ENCODE measurements at places on chromosomes 2 and 18.
A peak's percentile ranks its signal among the peaks of the same experiment; 100 is the strongest.

DNA sequence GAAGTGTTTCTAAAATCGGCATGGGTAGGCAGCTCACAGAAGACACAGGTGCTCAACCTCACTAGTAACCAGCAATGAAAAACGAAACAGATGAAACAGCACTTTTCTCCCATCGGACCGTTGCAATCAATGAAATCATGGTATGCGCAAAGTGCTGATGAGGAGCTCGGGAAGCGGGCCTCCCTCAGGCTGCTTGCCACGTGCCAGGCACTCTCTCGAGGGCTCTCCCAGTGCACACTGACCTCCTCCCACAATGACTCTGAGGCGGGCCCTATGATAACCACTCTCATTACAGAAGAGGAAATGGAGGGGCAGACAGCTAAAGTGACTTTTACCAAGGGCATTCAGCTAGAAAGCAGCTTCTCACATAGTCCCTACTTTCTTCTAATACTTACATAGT is 3.8 kb upstream of the ANKRD23 start:
- no peak for DNase-seq

GRCh38 chr18:48777026-48777743 is 173.6 kb downstream of the SMAD7 start:
- DNase-seq: peak; percentile 42

DNA sequence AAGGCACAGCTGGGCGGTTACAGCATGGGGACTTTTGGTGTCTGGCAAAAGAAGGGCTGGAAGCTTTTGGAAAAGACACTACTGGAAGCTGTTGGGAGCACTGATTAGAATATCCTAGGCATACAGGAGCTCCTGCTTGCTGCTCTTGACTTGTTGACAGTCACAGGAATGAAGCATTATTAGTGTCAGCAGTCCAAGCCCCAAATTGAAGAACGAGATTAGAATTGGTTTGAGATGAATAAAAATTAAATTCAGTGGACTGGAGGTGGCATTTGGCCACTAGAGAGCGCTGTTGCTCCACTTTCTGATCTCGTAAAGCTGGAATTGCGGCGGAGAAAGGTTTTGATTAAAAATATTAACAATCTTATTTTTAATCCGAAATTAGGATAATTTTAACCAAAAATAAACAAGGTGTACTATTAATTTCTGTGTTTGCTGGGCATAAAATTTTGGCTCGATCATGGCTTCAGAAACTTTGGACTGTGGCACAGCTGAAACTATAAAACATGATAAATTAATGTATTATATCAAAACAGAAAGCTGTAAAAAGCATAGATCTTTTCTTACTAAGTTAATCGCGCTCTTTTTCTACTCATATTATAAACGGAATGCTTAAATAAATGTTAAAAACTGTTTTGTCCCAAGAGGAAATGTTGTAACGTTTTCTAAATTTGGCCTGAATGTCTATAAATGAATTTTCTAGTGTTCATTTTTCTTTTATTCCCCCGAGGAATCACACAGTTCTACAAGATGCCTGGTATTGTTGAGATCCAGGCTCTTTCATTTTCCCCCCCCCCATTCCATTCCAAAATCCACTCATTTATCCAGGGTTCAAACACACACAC is 2.4 kb upstream of the HOXD8 start:
- peak; percentile 33 for DNase-seq

DNA sequence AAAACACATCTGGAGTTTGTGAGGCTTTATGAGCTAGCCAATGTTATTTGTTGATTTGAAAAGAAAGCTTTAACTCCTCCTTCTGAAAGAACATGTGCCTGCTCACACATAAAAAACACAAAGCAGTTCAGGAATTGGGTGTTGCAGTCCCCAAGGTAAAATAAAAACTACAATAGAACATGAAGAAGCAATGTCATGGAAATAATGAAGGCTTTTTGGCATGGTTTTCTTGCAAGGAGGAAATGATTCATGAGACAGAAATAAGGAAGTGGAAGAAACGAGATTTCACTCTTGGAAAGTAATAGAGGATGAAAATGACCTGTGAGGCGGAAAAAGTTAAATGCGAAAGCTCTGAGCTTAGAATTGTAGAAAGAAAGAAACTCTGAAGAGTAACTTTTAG is 81.1 kb downstream of the TRIB2 start:
- DNase-seq: peak; percentile 36

GRCh38 chr2:85731606-85732005 is 22.2 kb upstream of the ATOH8 start:
- DNase-seq: no peak

GRCh38 chr2:84435345-84436025 is 23.6 kb downstream of the SUCLG1 start:
- DNase-seq: peak; percentile 86

- DNase-seq: peak; percentile 31
Observed at GRCh38 chr2:112577756-112578155, 6.7 kb upstream of the CHCHD5 start.

DNA sequence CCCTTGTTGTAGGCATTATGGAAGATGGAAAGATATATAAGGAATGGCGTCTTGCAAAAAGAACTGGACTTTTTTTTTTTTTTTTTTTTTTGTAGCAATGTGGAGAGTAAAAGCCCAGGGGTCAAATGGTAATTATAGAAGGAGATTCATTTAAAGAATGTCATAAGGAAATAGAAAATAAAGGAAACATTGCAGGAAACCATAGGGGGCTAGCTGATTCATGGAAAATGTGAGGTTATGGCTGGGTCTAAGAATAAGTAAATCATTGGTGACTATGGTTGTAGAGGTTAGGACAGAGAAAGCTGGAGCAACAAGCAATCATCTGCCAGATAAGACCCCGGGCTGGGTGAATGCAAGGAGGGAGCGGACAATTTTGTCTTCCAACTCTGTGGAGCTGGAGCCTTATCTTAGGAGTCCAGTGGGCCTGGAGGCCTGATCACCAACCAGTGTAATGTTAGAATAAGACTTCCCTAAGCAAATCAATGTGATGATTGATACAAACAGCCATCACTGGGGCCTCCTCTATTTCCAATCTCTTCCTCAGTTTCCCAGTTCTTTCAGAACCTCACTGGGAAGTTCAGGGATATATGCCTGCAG is 201.2 kb upstream of the TNP1 start:
- no peak for DNase-seq

DNA sequence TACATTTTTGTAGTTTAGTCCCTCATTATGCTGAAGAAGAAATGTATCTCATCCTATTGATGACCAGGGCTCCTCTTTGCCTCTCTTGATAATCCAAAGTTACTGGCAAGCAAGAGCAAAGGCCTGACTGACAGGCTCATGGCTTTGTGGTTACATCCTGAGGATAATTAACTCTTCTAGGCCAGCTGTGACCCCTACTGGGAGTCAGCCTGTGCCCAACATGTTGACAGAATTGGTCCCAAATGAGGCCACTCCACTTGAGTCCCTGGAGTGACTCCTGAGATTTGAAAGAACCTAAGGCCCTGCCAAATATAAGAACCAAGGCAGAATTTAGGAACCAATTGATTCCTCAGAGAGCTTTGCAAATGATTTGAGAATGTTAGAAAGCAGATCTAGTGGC is 973.8 kb upstream of the CELF4 start:
- no peak for DNase-seq

DNA sequence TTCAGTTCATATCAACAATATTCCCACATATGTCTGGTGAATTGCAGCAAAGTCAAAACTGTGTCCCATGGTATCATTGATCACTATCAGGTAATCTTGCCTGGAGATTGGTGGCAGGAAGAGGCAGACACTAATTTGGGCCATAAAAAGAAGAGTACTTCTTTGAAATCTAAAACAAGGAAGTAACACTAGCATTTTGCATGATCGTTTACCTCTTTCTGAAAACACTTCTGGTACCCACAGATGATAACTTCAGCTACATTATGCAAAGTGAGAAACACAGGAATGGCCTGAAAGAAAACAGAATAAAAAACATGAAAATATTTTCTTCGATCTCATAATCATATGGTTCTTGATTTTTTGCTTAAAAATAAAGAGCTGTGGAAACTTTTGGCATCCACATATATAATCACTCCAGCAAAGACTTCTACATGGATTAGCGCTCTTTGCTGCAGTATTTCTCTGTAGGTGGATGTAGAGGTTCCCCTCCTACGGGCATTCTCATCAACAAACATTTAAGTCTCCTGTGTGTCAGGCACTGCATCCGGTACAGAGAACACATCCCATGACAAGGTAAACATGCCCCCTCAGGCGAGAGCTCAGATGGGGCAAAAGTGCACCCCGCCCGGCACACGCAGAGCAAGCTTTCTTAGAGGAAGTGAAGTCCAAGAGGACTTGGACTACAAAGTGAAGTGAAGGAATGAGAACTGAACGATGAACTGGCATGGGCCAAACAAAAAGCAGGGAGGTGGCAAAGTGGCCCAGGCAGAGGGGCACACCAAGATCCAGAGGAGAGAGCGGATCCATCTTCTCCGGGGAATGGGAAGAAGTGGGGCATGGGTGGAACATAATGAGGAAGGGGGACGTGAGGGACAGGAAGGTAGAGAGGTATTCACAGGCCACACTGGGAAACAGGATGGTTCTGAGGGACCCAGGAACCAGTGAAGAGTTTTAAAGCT is 68.0 kb upstream of the RIOK3 start:
- no peak for DNase-seq

DNA sequence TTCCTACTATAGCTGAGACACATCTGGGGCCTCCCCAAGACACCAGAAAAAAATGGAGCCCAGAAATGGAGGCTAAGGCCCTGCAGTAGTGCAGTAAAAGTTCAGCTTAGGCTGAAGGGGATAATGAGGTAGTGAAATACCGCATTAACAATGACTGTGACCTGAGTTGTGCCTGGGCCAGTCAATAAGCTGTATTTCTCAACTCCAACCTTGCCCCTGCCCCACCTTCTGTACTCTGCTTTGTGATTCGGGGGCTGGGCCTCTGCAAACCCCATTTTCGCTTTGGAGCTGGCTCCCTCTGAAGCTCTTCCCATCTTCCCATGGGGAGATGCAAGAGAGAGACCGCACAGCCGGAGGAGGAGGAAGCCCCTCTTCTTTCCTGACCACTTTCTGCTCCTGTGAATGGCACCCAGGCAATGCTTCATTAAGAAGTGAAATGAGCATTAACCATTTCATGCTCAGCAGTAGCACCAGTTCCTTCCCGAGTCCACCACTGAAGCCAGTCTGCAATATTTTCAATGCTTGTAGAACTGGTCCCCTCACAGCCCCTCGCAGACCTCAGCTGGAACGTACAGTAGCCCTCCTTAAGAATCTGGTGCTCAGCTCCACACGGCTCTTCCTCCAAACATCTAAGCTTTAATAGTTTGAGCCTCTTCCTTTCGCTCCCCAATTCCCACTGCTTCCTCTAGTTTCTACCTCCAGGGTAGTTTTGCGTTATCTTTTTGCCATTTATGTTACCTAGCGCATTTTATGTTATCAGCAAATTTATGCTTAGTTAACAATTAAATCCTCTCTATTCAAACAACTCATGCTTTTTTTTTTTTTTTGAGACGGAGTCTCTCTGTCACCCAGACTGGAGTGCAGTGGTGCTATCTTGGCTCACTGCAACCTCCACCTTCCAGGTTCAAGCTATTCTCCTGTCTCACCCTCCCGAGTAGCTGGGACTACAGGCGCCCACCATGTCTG is 32.6 kb upstream of the SCYGR1 start:
- DNase-seq: no peak

GRCh38 chr2:133326652-133327397 is 241.4 kb downstream of the NCKAP5 start:
- DNase-seq: peak; percentile 76

- DNase-seq: no peak
Observed at GRCh38 chr2:233821709-233822100, 32.6 kb downstream of the HJURP start.

GRCh38 chr18:8367217-8367988 is 241.8 kb upstream of the RAB12 start:
- DNase-seq: no peak

DNA sequence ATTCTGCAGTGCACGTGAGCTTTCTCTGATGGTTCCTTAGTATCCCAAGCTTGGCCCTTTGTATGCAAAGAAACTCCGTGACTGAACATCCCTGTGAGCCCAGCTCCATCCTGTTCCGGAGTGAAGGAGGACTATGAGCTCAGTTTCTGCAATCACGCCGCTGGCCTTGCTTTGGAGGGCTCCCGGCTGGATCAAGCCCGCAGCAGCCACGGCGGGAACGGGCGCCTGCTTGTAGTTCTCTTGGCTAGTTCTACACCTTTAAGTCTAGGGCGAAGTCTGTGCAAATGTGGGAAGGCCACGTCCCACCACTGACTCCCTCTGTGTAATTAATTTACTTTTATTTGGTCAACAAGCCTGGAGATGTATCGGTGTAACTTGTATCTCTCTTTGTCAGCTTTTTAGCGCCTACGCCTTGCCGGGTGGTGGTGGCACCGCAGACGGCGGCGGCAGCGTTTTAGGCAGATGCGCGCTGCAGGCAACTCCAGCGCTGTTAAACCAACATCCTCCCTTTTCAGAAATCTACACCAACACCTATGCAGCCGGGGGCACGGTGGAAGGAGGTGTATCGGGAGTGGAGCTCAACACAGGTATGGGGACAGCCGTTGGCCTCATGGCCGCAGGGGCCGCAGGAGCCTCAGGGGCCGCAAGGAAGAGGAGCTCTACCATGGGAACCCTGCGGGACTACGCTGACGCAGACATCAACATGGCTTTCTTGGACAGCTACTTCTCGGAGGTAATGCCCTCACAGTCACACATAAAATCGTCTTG is 34.3 kb downstream of the DSG4 start:
- no peak for DNase-seq

DNA sequence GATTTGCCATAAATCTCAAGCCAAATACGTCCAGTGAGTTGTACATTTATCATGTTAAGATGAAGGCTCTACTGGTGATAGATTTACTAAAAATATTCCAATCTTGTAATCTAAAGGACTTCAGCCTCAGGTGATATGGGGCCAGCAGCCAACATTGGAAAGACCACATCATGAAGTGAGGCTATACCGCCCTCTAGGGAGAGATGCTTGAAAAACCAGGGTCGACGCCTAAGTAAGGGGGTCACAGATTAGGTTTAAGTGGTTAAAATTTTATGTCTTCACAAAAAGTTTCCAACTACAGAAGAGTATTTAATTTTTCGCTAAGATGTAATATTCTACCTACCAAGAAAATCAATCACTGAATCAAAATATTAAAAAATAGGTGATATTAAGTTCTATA is 33.3 kb downstream of the DOCK10 start:
- DNase-seq: peak; percentile 26

GRCh38 chr2:235679471-235679870 is 185.6 kb downstream of the AGAP1 start:
- DNase-seq: no peak

- no peak for DNase-seq
Observed at GRCh38 chr2:182553483-182553882, 126.6 kb upstream of the PDE1A start.

DNA sequence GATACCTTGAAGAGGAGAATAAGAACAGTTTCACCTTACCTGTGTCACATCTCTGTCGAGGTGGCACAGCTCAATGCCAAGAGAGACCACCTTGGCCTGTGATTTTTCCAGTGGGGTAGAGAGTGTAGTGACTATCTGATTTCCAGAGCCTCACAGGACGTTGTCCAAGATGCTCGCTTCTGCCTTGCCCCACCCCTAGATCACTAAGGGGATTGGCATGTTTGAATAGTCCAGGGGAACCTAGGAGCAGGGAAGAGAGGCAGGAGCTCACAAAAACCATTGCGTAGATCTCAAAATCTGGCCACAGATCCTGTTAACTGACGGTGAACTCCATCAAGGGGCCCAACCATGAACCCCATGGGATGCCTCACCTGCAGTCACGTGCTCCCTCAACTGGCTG is 24.2 kb downstream of the TMEM178A start:
- DNase-seq: no peak

All from fibroblast of lung (primary cell).